Neural crest cell (in vitro differentiated cells): ENCODE measurements at places on chromosomes 5 and 9.

GRCh38 chr5:141260458-141261237 lies 15.5 kb downstream of the PCDHB15 start:
- no peak for DNase-seq

DNA sequence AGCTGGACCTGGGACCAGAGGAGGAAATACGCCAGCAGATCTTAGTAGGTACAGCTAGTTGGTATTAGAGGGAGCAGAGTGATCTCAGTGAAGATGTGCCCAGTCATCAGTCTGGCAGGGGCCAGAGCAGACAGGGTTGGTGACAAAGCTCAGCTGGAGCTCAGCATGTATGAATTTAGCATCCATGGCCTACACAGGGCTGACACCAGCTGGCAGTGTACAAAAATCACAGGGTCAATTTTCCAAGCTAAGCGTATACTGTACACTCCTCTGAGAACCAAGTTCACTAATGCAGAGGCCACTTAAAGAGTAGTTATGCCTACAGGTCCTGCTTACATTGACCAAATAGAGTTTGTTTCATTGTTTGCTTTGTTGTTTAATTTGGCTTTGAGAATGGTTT lies 146.6 kb downstream of the SLC24A2 start:
- DNase-seq, result no peak

- no peak for DNase-seq
Observed at GRCh38 chr5:147564124-147564486, 54.2 kb upstream of the DPYSL3 start.

DNA sequence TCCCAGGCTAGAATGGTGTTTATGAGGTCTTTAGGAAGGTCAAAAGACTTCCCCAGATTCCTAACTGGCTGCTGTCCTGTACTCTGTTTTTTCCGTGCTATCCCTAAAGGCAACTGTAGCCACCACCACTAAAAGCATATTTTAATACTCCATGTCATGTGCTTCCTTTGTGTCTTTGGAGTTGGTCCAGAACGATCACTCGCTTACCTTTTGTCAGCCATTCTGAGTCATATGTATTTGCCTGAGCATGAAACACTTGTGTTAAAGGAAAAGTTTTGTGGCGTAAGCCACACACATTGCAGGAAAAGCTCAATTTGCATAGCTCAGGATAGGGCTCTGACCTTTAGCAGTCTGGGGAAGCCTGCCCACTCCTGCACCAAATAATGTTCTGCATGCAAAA lies 299.6 kb downstream of the NTRK2 start:
- DNase-seq, result no peak

DNA sequence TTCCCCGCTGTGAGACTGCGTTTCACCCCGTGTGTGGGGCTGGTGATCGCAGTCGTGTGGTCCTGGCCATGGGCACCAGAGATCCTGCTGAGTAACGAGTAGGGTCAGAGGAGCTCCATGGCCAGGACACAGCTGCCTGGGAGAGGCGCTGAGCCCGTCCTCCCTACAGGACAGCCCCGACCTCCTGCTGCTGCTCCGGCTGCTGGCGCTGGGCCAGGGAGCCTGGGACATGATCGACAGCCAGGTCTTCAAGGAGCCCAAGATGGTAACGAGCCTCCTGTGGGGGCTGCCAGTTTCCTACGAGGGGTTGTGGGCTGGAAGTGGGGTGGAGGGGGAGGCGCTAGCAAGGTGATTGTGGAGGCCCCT lies 11.0 kb downstream of the NELFB start:
- DNase-seq, result no peak
